ENCODE measurements at places on chromosomes 5 and 9.

DNA sequence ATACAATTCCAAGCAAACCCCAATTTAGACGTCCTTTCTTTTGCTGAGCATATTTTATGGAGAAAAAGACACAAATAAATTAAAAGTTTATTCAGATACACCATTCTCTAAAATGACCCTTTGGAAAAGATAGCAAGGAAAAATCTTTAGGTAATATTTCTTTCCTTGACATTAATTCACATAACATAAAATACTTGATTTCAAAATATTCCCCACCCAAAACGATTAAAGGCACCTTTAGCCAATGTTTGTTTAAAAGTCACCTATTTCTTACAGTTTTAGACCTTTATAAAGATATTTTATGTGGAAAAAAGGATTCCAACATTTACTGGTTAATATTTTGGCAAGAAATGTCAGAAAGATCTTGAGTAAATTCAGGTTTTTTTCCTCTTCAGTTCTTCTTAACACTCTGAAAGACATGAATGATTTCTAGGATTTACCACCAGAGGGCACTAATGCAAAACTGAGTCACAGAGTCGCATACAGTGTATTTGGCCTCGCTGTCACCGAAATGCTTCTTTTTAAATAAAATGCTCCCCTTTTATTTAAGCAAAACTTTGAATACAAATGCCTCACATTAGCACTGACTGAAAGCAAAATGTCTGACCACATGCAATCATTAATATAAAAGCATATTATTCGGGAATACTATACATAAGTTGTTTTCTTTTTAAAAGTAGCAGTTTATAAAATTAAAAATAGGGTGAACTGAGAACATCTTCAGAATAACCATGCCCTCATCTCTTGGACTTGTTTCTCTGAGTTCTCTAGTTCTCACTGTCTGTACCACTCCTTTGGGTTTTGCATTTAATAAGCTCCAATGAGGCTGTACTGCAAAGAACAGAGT is 122.5 kb downstream of the SLC1A3 start:
- DNase-seq = peak; percentile 73

- DNase-seq = no peak
These were observed 10.2 kb downstream of the RECK start for GRCh38 chr9:36046923-36047322.

DNA sequence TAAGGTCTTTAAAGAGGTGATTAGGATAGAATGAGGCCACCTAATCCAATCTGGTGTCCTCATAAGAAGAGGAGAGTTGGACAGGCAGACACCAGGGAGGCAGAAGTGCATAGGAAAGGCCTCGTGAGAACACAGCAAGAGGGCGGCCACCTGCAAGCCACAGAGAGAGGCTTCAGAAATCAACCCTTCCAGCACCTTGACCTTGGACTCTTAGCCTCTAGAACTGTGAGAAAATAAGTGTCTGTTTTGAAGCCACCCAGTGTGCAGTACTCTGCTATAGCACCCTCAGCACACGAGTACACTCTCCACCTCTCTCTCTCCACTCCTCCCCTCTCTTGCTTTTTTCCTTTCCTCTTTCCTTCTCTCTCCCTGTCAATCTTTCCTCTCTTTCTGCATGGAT is 26.8 kb downstream of the NIPAL4 start:
- DNase-seq = no peak

DNA sequence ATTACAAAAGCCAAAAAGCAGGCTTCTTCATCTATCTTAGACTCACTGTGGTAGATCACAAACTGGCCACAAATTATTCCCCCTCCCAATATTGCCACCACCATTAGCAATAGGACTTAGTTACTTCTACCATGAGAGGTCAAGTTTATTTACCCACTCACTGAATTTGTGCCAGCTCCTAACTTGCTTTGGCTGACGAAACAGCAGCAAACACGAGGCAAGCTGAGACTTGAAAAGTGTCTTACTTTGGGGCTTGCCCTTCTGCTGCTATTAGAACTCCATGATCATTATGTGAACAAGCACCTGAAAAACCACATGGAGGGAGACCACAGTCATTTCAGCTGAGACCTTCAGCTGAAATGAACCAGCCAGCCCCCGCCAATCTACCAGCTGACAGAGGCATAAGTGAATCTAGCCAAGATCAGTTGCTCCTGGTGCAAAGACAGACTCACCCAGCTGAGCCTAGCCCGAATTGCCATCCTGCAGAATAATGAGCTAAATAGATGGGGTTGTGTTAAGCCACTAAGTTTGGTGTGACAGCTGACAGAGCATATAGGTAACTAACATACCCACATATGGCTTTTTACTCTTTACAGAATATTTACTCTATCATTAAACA is 5.7 kb downstream of the WDR41 start:
- no peak for DNase-seq

- DNase-seq = no peak
These were observed 9.5 kb downstream of the ZNF879 start for GRCh38 chr5:179033004-179033580.

DNA sequence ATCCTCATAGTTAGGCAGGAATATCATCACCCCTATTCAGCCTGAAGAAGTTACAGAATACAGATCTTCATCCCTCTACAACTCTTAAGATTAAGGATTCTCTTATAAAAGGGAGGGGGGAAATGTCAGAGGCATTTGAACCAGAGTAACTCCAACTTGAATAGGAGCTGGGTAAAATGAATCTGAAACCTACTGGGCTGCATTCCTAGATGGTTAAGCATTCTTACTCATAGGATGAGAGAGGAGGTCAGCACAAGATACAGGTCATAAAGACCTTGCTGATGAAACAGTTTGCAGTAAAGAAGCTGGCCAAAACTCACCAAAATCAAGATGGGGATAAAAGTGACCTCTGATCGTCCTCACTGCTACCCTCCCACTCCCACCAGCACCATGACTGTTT is 14.4 kb downstream of the FREM1 start:
- DNase-seq = peak; percentile 43

- DNase-seq = no peak
These were observed 968 bp upstream of the KDM3B start for GRCh38 chr5:138351517-138351916.

GRCh38 chr5:73282383-73282782 is 109.4 kb downstream of the TMEM174 start:
- DNase-seq = no peak

- DNase-seq = no peak
These were observed 141.8 kb downstream of the ZNF354C start for GRCh38 chr5:179201986-179202385.

- DNase-seq = no peak
These were observed 198.6 kb downstream of the PAX5 start for GRCh38 chr9:36835271-36835996.

- no peak for DNase-seq
These were observed 9.7 kb downstream of the PCDH1 start for GRCh38 chr5:141868541-141868940.
